ENCODE measurements at places on chromosomes 11 and 22.
A peak's percentile ranks its signal among the peaks of the same experiment; 100 is the strongest.

DNA sequence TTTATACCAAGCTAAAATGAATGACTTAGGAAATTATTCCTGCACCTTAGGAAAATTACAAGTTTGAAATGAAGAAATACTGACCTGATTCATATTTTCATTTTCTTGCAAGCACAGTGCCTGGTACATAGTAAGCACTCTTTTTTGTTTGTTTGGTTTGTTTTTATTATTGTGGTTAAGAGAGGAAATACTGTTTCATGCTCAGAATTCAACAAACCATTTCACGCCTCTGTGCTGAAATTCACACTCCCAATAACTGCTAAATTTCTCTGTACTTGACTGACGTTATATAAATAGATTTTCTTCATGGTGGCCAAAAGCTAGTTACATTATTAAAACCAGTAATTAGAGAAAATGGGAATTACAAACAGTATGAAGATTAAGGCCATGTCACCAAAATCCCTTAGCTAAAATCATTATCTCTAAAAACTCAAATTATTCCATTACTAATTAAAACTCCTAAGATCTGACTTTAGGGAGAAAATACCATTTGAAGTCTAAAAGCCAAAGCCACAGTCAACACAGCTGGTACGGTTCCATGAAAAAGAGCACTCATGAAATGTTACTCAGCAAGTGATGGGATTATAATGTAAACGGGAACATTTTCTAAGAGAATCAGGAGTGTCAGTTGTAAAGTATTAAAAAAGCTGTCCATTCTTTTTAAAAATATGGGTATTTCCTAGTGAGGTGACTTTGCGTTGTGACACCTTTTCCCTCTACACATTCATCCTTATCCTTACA is 77.8 kb upstream of the DDI1 start:
- no peak for DNase-seq

GRCh38 chr11:95108671-95109551 is 19.3 kb downstream of the ENDOD1 start:
- no peak for DNase-seq

GRCh38 chr11:3655547-3655946 is 10.6 kb downstream of the ART1 start:
- no peak for DNase-seq

- peak; percentile 11 for DNase-seq
Observed at GRCh38 chr22:21449531-21450319, 17.5 kb upstream of the TMEM191C start.

DNA sequence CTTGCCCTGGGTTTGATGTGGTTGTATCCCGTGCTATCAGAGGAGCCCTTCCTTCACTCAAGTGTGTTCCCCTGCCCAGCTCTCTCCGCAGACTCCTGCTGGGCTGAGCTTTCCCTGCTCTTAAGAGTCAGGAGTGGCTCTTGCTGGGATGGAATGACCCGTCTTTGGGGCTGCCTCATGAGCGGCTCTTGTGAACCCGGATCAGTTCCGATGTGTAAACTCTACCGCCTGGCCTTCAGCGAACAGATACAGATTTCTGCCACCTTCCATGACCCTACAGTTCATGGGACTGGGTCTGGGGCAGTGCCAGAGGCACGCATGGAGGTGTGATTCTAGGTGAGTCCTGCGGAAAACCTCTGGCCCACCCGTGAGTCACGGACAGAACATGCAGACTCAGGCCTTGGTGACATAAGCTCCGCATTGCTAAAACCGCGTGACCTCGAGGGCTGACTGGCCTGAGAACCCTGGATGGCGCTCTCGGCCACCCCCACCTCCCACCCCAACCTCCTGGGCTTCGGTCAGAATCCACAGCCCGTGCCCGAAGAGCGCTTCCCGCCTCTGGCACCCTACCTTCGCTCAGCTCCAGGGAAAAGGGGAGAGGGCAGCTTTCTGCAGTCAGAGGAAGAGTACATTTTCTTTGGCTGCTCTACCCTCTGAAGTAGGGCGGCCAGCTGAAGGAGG is 1.3 kb upstream of the ZBTB16 start:
- DNase-seq: no peak

DNA sequence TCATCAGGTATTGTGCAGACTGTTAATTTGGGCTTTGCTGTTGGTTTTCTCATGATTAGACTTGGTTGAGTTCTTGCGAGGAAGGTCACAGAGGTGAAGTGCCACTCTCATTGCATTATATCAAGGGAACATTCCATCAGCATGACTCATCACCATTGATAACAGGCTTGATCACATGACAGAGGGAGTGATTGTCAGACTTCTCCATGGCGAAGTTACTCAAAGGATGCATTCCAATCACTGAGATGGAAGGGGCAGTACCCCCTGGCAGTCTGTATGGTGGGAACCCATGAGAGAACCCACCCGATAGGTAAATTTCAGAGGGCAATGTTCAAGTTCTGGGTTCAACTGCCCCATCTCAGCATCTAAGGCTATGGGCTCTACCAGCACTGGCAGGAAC is 19.4 kb upstream of the P2RY2 start:
- DNase-seq: no peak

- DNase-seq: no peak
Observed at GRCh38 chr11:27420722-27421572, 51.6 kb downstream of the LGR4 start.
